Adipocyte (in vitro differentiated cells): ENCODE measurements at places on chromosomes 3 and 15.

- peak; percentile 34 for DNase-seq
Observed at GRCh38 chr3:52534281-52535183, 875 bp upstream of the NT5DC2 start.

GRCh38 chr3:19365471-19365870 is 217.2 kb downstream of the KCNH8 start:
- no peak for DNase-seq

DNA sequence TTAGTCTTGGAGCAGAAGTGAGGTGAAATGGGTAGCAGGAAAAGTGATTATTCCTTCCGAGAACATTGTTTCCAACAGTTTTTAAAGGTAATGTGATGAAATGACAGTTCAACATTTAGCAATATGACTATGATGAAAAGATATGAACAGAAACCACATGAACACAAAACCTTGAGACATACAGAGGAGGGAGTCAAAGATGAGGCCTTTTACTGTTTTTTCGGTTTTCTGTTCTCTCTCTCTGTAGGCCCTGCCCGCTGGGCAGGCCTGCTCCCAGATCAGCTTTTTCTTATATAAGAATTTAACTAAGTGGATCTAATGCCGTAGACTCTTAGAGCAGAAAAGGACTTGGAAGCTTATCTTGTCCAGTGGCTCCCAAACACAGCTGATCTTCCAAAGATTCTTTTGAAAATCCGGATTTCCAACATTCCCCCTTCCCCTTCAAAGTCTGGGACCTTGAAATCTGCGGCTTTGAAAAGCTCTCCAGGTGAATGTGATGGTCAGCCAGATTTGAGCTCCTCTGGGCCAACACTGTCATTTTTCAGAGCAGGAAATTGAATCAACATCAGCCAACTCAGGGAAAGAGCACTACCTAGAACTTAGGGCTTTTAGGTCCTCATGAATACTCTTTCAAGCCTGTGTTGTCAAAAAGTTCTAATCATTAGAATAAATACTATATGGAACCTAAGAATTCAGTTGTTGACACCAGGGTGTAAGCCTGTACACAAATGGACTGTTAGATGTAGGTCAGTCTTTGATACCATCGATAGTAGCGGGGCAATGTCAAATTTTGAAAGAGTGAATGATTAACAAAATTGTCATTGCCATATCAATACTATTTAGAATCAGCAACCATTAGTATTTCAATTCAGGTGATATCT is 372.7 kb downstream of the SHQ1 start:
- DNase-seq = peak; percentile 33

DNA sequence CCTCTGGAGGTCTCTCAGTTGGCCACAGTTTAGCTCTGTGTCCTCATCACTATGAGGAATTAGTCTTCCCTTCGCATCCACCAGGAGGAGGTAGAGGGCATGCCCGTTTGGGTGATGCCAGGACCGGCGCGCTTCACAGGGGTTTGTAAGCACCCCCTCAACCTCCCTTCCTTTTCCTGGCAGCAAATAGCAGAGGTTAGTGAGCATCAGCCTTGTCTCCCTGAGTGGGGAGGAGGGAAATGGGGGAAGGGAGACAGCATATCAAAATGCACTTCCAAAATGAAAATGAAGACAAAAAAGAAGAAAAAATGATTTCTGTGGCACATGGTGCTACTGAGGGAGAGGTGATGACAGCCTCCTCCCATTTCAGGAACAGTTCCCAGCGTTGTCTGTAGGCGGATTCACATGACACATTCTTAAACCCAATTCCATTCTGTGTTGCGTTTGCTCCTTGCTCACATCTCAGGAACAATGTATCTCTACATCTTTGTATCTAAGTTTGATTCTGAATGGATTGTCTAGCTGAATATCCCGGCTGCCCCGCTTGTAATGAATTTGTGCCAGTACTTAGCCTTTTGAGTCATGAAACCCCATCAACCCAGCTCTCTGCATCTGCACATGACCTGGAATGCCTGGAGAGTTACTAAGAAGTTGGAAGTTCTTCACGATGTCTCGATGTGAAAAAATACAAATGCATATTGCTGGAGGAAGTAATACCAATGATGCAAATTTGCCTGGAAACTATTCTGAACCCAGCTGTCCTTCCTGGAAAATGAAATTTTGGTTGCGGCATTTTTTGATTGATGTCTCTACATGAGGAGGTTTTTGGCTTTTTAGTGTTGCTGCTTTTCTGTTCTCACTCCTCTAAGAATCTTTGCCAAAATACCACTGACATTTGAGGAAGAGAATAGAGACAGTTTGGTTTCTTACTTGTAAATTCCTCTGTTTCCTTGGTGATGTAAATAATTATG is 45.2 kb downstream of the TYRO3 start:
- DNase-seq = peak; percentile 84

DNA sequence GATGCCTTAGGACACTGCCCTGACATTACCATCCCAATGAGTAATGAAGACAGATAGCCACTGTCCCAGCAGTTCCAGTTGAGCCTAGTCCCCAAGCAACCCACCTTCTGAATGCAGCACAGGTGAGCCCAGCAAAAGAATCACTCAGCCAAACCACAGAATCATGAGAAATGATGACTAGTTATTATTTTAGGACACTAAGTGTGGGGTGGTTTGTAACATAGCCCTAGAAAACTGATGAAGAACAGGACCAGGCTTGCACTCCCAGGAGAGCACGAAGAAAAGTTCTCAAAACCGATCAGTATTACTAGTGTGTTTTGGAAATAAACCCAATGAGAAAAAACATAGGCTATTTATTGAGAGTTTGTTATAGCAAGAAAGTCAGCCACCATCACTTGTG is 129.6 kb upstream of the CNTN6 start:
- DNase-seq = no peak

- DNase-seq = peak; percentile 34
Observed at GRCh38 chr15:88342666-88343065, 86.1 kb upstream of the NTRK3 start.

DNA sequence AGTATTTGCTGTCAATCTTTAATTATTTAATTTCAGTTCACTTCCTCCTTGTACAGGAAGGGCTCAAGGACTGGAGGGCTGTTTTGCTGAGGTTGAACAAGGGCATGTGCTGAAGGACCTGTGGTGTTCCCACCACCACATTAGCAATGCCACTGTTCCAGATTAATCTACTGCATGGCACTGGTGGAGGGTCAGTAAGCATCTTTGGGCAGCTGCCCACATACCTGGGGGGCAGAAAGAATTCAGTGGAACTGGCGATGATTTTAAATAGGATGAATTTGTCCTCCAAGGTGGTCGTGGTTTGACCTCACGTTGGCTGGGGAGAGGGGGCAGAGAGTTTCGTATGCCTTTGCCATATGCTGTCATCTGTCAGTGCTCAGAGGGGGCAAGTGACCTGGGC is 244.8 kb downstream of the TLE3 start:
- no peak for DNase-seq

DNA sequence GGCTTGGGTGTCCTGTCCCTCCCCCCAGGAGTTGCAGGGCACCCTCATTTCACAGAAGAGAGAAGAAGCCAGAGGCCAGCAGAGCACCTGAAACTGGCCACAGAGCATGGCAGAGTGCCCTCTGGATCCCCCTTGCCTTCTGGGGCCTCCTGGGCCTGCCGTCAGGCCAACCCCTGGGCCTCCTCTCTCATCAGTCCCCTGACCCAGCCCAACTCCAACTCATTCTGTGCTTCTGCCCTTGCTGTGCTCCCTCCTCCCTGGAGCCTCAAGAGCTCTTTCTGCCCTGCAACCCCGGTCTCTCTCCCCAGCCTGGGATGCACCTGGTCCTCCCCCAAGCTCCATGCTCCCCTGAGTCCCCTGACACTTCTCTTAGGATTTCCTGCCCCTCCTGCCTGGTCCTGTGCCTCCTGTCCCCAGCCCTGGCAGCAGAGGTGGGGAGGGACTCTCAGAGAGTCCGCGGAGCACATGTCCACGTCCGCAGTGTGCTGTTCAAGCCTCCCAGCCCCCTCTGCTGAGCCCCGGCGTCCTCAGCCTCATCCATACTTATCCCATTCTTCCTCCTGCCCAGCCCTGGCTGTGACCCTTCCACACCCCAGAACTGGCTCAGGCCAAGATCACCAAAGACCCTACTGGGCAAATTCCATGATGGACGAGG is 30.5 kb upstream of the CACNA2D2 start:
- DNase-seq = no peak

DNA sequence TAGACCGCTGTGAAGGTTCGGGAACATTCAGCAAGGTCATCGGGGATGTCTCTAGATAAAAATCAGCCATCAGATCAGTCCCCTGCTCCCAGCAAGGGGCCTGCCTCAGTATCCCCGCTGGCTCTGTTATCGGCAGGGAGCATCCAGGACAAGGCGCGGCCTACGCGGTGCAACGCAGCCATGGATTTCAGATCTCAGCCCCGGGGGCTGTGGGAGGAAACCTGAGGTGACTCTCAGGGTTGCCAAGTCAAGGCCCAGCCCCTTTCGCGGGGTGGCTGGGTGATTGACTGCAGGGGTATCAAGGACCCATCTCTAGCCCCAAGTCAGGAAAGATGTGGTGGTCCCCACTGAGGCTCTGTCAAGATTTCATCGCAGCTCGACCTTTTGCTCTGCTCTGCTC is 23.1 kb upstream of the CD47 start:
- no peak for DNase-seq
